ENCODE measurements at places on chromosomes 6 and 20.
A peak's percentile ranks its signal among the peaks of the same experiment; 100 is the strongest.

- DNase-seq: no peak
Measured at GRCh38 chr6:33213166-33213988, 5.1 kb downstream of the RING1 start.

DNA sequence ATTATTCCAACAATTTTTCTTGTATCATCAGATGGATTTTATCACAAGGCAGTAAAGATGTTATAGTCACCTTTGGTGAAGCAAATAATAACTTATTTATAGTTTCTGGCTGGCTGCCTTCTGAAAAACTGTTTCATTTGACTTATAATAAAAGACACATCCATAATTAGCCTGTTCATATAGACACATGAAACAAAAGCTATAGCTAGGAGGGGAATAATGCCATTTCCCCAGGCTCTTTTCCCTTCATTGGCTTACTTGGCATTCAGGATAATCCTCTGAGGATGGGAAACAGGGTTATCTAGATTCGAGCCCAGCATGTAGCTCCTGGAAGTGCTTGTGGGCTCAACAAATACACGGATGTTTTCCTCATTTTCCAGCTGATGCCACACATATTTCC, 17.5 kb downstream of the MMP24 start:
- DNase-seq: no peak

GRCh38 chr6:110828396-110828795, 13.1 kb upstream of the CDK19 start:
- DNase-seq: no peak

DNA sequence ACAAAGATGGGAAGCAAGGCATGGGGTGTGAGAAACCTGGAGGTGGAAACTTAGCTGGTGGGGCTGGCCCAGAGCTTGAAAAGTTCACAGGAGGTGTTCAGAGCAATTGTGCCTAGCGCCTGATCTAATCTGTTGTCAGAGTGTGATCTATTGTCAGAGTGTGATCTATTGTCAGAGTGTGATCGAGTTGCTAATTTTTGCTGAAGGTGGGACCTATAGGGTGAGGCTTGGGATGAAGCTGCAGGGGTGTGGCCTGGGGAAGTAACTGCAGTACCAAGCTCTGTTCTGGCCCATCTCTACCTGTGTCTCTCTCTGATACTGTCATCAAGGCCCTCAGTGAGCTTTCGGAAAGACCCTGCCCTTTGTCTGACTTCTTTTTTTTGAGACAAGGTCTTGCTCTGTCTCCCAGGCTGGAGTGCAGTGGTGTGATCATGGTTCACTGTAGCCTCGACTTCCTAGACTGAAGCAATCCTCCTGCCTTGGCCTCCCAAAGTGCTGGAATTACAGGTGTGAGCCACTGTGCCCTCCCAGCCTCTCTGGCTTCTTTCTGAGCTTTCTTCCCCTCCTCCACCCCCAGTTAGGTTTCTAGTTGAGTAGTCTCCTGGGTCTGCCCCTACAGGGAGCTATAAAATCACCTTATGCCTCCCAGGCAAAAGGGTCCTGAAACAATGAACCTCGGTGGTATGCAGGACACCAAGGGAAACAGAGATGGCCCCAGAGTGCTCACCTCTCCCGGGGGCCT, 150.8 kb upstream of the RNF24 start:
- DNase-seq: no peak

- DNase-seq: no peak
Measured at GRCh38 chr6:148407372-148407771, 64.7 kb downstream of the SASH1 start.

- DNase-seq: no peak
Measured at GRCh38 chr20:52422574-52423336, 231.2 kb upstream of the ZFP64 start.

DNA sequence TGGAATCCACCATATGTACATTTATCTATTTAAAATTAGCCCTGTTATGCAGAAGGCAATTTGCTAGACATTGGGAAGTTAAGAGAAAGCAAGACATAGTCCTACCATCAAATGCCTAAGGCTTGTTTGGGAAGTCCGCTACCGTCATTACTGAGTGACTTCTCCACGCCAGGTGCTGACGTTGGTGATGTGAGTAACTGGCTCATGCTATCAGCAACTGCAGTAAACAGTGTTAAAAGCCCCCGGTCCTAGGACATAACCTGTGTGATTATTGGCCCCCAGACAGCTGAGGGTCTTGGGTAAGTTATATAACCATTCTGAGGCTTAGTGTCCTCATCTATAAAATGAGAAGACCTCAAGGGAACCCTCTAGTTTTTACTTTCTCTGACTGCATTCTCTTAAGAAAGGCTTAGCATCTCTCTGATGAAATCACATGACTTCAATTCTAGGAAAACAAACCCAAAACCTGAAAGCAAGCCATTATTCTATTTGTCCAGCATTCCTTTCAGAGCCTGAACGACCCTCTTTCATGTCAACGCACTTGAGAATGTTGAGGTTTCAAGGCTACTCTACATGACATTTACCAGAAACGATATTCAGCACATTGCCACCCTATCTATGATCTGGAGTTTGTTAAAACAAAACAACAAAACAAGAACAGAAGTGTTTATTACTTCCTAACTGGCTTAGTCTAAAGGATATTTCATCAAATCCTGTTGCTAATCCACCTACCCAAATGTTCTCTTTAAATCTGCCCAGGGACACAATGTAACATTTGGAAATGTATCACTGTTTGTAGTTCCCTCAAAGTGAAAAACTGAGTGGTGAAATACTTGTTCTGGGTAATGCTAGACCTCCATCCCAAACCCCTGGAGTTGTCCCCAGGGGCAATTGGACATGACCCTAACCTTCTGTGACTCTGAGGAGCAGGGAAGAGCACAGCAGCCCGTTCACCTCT, 133.8 kb downstream of the BTBD3 start:
- peak; percentile 37 for DNase-seq

DNA sequence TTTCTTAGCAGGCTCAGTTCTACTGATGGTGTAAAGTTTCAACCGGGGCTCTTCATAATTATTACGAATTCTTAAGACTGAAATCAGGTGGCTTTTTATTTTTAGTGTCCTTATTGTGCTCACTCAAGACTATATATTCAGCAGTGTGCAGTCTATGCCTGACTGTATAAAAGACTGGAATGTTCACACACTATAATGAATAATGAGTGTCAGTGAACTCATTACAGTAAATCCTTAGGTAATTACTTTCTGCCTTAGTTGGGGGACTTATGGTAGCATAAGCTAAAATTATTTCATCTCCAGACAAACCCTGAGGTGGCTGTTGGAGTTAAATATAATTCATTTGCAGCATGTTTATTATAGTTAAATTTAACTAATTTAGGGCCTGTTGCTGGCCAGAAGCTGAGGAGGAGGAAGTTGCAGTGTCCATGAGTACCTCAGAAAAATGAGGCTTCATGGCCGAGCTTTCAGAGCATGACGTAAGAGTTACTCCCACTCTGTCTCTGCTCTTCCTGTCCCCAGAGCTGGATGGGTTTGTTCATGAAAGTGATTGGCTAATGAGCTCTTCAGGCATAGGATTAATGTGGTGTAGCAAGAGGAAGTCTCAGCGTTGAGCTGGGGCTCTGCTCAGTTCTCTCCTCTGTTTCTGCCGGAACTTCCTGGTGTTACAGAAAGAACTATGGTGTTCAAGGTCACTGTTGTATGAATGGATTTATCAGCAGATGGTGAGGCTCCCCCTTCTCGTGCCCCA, 335.7 kb downstream of the NRN1 start:
- no peak for DNase-seq

GRCh38 chr6:73669005-73669404, 15.2 kb upstream of the SLC17A5 start:
- no peak for DNase-seq

GRCh38 chr6:74166849-74167248, 470.8 kb downstream of the CD109 start:
- no peak for DNase-seq

GRCh38 chr6:14877758-14878157, 368.1 kb upstream of the JARID2 start:
- no peak for DNase-seq

DNA sequence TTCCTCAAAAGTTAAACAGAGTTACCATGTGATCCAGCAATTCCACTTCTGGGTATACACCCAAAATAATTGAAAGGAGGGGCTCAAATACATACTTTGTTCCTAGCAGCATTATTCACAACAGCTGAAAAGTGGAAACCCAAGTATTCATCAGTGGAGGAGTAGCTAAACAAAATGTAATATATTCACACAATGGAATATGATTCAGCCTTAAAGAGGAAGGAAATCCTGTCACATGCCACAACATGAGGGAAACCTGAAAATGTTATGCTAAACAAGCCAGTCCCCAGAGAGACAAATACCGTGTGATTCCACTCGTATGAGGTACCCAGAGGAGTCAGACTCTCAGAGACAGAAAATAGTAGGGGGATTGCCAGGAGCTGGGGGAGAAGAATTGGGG, 44.5 kb downstream of the PXDC1 start:
- no peak for DNase-seq

DNA sequence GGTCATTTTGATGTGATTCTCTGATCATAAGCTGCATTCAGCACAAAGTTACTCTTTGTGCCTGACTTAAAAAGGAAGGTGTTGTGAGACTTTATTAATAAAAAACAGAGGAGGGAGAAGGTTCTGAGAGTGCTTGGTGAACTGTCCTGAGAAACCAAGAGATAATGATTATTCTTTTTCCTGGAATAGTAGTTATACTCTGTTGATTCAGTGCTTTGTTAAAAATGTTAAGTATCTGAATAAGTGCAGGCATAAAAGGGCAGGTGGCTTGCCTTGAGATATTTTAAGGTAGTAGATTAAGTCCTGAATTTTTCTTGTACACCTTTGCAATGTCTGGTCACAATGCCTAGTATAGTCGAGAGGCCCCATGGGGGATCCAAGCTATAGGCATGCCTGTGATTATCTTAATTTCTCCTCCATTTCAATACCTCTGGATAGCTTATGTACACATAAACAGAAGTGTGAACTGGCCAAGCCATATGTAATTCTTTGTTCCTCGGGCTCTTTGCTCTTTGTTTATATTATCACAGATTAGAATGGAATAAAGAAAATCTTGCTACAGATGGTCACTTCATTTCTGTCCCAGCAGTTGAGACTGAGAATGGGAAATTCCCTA, 50.0 kb downstream of the SOBP start:
- no peak for DNase-seq

DNA sequence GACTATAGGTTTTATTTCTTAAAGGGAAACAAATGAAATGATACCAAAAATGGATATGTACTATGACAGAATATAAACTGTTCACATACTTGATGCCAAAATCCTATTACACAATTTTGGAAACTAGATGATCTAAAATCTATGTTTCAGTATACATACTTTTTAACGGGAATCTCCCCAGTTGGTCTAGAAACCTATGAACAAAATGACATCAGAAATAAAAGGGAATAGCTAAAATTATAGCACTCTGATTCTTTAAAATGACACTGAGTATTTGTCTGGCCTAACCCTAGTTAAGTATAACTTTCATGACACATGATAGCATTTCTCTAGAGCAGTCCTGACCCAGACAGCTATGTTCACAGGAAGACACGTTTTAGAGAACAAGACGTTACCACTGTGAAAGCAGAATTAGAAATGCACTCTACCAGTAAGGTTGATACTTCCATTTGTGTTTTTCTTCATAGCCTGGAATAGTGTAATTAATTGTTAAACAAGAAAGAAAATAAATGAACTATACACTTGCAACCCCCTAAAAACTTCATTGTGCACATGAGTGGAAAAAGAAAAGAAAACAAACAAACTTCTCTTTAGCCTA, 3.3 kb downstream of the OSER1 start:
- DNase-seq: no peak

GRCh38 chr6:167811442-167812087, 15.1 kb upstream of the AFDN start:
- no peak for DNase-seq

DNA sequence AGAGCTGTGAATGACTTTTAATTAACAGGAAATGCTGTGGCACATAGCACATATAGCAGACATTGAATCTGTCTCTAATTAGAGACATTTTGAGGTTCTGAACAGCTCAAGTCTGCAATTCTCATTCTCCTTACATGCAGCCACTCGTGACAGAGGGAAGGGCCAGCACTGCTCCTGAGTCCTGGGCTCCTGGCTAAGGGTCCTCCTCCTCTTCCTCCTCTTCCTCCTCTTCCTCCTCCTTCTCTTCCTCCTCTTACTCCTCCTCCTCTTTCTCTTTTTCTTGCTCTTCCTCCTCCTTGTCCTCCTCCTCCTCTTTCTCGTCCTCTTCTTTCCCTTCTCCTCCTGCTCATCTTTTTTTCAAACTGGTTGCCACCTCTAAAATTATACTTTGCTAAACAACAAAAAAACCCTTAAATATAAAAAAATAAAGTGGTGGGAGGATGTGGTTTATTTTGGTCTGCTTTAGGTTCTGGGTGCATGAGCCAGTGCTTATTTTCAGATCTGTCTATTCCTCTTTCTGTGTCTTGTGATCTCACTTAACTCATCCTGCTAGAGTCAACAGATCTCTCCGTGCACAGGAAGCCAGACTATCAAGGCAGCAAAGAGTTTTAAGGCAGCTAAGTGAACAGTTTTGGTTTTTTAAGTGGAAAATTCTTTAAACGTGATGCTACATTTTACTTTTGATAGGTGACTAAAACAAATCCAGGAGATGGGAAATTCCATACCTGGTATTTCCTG, 159.3 kb downstream of the CD83 start:
- no peak for DNase-seq

DNA sequence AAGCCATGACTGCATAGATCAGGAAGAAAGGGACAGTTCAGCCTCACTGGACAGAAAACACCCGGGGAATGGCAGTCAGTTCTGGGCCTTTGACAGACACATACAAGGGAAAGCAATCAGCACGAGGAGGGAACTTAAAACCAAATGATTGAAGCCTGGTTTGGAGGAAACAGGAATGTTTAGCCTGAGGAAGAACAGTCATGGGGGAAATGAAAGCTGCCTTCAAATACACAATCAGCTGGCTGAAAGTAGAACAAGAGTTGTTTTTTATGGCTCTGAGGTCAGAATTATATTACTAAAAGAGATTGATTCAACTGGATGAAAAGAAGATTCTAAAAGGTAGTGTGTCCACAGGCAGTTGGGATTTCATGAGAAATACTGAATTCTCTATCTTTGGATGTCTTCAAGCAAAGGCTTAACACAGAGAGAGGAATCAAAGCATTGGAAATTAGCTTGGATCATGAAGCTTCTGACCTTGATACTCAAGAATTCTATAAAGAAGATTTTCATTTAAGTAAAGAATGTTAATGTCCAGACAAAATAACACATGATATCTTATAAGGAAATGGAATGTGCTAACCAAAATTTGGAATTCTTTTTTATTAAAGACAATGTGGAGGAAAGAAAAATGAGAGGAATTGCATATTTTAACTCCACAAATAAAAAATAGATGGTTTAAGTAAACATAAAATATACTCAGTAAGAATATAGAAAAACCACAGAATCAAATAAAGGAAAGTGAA, 216.6 kb downstream of the IBTK start:
- DNase-seq: no peak

DNA sequence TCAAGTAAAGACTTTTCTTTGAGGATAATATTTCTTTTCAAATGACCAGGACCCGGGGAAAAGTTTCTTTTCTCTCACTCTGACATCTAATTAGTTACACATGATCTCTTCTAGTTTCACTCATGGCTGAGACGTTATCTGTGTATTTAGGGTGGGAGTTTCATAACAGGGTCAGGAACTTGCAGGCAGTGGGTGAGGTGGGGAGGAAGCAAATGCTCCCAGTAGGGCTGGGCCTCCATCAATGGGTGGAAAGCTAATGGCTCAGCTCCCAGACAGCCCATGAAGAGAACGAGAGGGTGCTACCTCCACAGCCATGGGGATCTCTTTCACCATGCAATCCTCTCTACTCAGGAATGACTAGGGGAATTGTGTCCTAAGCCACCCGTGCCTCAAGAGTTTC, 119.3 kb downstream of the F13A1 start:
- DNase-seq: no peak

All from SK-N-DZ (cell line).